ENCODE measurements at places on chromosomes 5 and 9.

- no peak for DNase-seq
Observed at GRCh38 chr9:114475412-114476135, 29.7 kb downstream of the WHRN start.

DNA sequence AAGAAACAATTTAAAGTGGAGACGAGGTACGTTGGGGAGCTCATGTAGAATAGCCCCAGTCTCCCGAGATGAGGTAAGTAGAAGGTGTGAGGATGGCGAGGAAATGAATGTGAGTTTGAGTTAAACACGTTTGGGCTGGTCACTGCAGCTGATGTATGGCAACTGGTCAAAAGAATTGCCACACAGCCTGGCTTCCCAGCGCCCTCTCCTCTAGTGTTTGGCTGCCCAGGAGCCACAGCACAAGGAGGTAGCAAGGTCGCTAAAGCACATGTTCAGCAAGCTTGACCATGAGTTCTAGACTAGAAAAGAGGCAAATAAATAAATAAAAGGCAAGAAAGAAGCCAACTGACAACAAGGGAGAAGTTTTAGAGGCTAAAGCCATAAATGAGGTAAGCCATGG lies 21.4 kb upstream of the LECT2 start:
- no peak for DNase-seq

DNA sequence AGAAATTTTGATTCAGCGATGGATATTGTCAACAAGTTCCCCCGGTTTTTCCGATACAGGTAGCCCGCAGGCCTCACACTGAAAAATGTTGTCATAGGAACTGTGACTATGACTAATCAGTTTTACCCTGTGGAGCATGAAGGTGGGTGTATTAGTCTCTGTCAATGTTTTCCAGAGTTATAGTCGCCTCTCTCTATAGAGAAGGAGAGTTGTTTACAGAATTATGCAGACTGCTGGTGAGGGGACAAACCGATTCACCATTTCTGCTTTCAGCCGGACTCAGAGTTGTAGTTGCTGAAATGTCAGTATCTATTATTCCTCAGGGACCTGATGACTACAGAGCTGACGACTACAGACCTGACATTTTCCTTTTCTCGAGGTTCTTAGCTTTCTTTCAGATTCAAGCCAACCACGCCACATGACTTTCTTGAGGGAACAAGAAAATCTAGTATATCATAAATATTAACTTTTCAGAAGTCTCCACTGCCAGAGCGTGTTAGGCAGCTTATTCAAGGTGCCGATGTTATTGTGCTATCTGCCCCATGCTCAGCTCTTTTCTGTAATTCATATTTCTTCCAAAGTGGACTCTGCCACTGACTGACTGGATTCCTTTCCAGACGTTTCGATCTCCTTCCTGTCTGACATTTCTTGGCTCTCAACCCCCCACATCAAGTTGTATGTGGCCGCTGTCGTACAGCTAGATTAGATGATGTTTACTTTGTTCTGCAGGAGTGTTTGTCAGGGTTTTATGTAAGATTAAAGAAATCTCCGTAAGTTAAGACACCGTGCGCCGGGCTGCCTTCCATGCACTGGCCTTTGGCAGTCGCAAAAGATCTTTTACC lies 178.1 kb downstream of the FGF1 start:
- no peak for DNase-seq

- peak; percentile 74 for DNase-seq
Observed at GRCh38 chr9:125747053-125747764, at the start of gene PBX3. PBX3 (plus strand) TSS chr9:125747373.

GRCh38 chr5:19918780-19919179 lies 69.2 kb downstream of the CDH18 start:
- DNase-seq, result no peak

- no peak for DNase-seq
Observed at GRCh38 chr5:37533851-37534250, 154.7 kb downstream of the WDR70 start.

- no peak for DNase-seq
Observed at GRCh38 chr5:134510970-134511795, 14.3 kb upstream of the JADE2 start.

DNA sequence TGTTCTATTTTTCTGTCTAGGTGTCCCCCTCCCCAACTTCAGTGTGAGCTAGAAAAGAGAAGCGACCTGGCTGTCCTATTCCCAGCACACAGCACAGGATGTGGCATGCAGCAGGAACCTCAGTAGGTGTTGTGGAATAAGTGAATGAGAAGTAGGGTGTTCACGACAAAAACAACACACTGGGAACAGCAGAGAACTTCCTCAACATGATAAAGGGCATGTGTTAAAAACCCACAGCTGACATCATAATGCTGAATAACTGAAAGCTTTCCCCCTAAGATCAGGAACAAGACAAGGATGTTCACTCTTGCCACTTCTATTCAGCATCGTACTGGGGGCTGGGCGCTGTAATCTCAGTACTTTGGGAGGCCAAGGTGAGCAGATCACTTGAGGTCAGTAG lies 155.6 kb upstream of the ZNF618 start:
- no peak for DNase-seq

DNA sequence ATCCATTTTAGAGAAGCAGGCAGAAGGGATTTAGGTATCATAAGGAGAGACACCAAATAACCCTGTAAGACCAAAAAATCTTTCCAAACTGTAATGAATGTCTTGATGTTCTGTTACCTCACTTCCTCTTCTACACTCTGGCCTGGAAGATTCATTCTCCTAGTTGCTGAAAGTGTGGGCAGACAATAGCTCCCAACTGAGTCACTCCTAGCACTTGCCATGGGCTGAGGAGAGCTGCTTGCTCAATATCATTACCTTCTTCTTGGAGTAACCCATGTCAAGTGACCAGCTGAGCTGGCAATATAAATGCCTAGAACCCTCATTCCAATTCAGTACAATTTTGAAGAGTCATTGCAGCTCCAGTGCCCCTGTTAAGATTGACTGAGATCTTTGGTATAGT lies 1985.5 kb upstream of the CDH6 start:
- no peak for DNase-seq

DNA sequence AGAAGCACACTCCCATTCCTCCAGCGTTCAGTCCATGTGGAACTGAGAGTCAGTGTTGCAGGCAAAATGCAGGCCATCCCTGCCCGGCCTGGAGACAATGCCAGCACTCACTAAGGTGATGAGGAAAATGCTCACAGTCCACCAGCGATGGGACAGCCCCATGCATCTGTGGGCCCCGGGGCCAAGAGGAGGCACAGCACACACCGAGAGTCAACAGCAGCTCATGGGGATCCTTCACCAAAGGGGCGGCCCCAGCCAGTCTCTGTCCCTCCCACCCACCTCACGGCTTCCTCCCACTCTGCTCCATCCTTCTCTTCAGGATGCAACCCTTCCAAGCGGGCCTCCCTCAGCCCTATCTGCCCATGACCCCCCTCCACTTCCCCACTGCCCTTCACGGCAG lies 6.2 kb downstream of the SEMA4D start:
- no peak for DNase-seq

- DNase-seq, result no peak
Observed at GRCh38 chr5:44002381-44002901, 386.8 kb downstream of the FGF10 start.

- no peak for DNase-seq
Observed at GRCh38 chr5:32880796-32881195, 169.7 kb downstream of the NPR3 start.

GRCh38 chr9:4538107-4538506 lies 47.8 kb downstream of the SLC1A1 start:
- no peak for DNase-seq

- no peak for DNase-seq
Observed at GRCh38 chr9:116066221-116066620, 87.4 kb upstream of the PAPPA start.

- DNase-seq, result peak; percentile 85
Observed at GRCh38 chr9:134540276-134541096, 101.1 kb upstream of the COL5A1 start.

GRCh38 chr5:173764332-173765028 lies 123.7 kb upstream of the CPEB4 start:
- DNase-seq, result peak; percentile 65

DNA sequence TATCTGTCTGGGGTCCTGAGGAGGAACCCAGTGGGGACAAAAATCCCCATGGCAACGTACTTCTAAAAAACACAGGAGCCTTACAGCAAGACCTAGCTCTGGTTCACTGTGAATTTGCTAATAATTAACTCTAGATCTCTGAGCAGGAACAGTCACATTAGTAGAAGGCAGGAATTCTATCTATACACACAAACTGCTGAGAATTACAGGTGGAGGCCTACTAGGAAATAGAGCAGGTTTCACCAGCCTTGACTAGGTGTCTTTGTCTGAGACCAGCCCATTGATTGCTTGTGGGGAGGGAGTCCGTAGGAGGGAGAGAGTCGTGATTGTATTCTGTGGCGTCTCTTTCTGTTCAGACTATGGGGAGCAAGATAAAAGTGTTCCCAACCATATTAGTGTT lies 44.8 kb downstream of the PRLR start:
- DNase-seq, result no peak

DNA sequence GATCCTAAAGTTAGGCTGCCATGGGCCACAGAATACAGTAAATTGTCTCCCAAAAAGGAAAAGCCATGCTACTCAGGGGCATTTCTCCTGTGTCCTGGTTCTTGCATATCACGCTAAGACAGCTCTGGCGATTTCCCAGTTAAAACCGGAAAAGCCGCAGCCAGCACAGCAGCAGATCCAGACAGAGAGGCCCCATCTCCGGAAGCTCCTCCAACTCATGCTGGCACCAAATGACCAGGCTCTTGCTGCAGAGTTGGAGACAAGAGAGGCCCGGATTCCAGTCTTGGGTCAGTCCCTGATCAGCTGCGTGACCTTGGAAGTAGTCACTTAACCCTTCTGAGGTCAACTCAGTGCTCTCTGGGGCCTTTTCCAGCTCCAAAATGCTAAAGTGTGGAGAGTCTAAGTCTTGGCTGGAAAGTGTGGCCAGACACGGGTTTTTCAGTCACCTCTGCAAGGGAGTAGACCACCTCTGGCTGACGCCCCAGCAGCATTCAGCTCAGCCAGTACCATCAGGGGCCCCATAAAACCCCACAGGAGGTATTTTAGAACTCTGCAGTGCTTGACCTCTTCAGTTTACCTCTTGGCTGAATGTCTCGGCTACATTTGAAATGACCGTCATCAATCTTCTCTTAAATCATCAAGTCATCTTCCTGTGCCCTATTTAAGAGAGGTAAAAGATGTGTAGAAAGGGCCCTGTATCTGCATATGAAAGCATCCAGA lies 16.2 kb downstream of the GDNF start:
- DNase-seq, result no peak

- no peak for DNase-seq
Observed at GRCh38 chr9:694403-695154, 146.9 kb upstream of the DMRT1 start.

- no peak for DNase-seq
Observed at GRCh38 chr5:5079876-5080275, 60.3 kb upstream of the ADAMTS16 start.

GRCh38 chr5:167582886-167583285 lies 708.6 kb upstream of the WWC1 start:
- DNase-seq, result no peak

GRCh38 chr9:128104171-128104618 lies 23.3 kb downstream of the PTGES2 start:
- no peak for DNase-seq

GRCh38 chr9:30239878-30240277 lies 2144.6 kb upstream of the ACO1 start:
- DNase-seq, result no peak
